Ovary (tissue), 10 donors: ENCODE measurements at places on chromosomes 5 and 9. TPM values are rescaled to one million over a fixed set of nuclear protein-coding genes. Genes with fewer than 3 reads are reported as not detected.

CCDC107 gene
- 29.8 TPM for total RNA-seq

EMB gene
- total RNA-seq = 5.9 TPM

ZFYVE16 gene
- 45.9 TPM for total RNA-seq

CAVIN4 gene
- total RNA-seq = 0.20 TPM

OBP2B gene
- total RNA-seq = 0.77 TPM

IL5 gene
- not detected for total RNA-seq

PCDHGB2 gene
- 9.3 TPM for total RNA-seq

SPINK6 gene
- total RNA-seq = 0.57 TPM
